ENCODE measurements at places on chromosomes 1 and 21. TPM values are rescaled to one million over a fixed set of nuclear protein-coding genes. Genes with fewer than 3 reads are reported as not detected.

DNA sequence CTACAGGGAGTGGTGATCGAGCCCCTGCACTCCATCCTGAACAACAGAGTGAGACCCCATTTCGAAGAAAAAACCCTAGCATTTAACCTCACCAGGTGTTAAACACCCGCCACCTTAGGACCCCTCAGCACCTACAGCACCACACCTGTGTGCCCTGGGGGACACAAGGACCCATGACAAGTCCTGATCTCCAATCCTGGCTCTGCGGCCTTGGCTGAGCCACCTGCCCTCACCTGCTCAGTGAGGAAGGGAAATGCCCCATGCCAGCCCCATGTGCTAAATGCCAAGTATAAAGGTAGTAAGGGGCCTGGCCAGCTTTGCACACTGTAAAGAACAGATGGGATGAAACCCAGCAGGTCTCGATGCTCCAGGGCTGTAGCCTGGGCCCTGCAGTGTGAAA is 11.1 kb downstream of the MRTO4 start:
- no peak for DNase-seq

Gene SOAT1
- 28.7 TPM for total RNA-seq

GRCh38 chr1:24186711-24186992 is 437 bp downstream of the IFNLR1 start:
- no peak for DNase-seq

DNA sequence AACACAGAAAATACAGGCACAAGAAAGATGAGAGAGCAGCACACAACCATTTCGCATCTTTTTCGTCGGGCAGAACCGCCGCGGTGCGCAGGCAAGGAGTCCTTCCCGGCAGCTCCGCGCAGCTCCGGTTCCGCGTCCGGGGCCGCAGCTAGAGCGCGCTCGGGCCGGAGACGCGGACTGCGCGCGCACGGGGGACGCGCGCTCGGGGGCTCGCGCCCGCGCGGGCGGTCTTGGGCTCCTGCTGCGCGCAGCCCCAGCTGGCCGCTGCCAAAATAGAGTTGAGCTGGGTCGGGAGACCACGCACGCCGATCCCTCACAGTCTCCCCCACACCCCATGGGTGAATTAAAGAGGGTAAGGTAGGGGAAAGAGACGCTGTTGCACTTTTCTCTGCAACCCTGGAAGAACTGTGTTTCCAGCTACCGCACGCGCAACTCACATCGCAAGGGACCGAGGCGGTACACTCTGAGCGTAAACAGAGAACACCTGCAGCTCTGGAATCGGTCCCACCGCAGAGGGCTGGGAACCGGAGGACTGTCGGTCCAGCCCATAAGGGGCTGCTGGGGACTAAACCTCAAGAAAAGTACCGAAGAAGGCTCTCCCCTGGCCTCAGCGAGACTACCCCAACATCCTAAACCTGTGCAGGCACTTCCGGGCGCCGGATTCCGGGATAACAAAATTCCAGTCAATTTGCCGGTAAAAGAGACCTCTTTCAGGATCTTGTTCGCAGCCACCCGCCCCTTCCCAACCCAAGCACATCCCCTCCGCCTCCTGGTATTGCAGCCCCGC is 1.7 kb downstream of the NR5A2 start:
- peak; percentile 75 for DNase-seq

Gene PTPN22
- total RNA-seq = not detected

GRCh38 chr1:209674957-209675564 is at the start of gene G0S2:
G0S2 (plus strand) TSS chr1:209675412; CDS start chr1:209675685, 273 bp downstream.
- DNase-seq = peak; percentile 48

Gene KLF17
- total RNA-seq = not detected

Gene RNF2
- 72.0 TPM for total RNA-seq

Gene HHIPL2
- not detected for total RNA-seq

Gene ZNF648
- total RNA-seq = not detected

- DNase-seq = peak; percentile 28
These were observed 2.6 kb downstream of the HFM1 start for GRCh38 chr1:91402023-91402422.

GRCh38 chr1:172498857-172499256 is 34.1 kb upstream of the SUCO start:
- DNase-seq = no peak

Gene ADCY10
- not detected for total RNA-seq

- DNase-seq = no peak
These were observed 37.9 kb downstream of the RAB3B start for GRCh38 chr1:51952638-51953037.

DNA sequence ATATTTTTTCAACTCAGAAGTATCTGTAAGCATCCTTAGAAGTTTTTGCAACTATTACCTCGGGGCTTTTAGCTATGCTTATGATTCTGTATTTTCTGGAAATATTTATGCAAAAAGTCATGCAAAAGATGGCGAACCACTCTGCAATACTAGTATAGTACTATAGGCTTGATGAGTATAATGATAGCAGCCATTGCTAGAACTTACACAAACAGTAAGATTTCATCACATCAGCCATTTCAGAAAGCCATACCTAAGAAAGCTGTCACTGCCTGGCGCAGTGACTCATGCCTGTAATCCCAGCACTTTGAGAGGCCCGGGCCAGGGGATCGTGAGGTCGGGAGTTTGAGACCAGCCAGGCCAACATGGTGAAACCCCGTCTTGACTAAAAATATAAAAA is 227.1 kb downstream of the LRRC7 start:
- no peak for DNase-seq

GRCh38 chr1:182599339-182599738 is 4.8 kb downstream of the RGS16 start:
- no peak for DNase-seq

- no peak for DNase-seq
These were observed 47.6 kb upstream of the CD34 start for GRCh38 chr1:207958376-207959139.

- no peak for DNase-seq
These were observed 130.7 kb downstream of the GIPC2 start for GRCh38 chr1:78176448-78176847.

- no peak for DNase-seq
These were observed 10.0 kb downstream of the MAP3K21 start for GRCh38 chr1:233337505-233337904.

DNA sequence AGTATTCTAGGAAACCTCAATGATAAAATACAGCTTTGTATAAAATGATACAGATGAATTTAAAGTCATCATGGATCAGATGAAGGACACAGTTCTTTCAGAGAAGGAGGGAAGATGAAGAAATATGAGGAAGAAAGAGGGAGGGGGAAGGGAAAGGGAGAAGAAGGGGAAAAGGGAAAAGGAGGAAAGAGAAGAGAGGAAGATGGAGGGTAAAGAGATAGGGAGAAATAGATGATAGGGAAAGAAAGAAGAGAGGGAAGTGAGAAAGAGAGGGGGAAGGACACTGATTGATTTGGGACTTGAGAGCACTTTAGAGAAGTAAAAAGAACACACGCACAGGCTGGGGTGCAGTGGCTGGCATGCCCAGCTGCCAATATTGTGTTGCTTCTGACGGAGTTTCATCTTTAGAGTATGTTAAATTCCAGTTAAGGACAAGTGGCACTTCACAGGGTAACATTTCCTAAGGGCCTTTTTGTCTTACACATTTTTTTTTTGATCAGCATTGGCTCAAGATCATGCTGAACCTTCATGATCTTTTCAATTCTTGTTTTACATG is 235.9 kb upstream of the DMRTA2 start:
- DNase-seq = no peak

Gene IGSF9
- not detected for total RNA-seq

DNA sequence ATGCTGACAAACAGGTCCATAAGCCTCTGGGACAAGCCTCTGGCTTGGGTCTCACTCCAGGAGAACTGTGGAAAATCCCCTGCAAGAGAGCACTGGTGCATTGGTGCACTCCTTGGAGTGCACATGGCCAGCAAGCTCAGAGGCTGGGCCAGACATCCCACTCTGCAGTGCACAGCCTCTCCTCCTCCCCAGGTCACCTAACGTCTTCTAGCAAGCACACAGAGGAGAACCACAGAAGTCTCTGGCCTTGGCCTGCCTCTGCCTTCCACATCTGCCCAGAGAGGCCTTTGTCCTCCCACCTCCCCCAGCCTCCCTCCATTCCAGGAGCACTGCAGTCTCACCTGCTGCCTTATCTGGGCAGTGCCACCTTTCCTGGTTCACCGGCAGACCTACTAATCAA is 4.2 kb downstream of the PGLYRP3 start:
- no peak for DNase-seq

Gene ARMH1
- not detected for total RNA-seq

DNA sequence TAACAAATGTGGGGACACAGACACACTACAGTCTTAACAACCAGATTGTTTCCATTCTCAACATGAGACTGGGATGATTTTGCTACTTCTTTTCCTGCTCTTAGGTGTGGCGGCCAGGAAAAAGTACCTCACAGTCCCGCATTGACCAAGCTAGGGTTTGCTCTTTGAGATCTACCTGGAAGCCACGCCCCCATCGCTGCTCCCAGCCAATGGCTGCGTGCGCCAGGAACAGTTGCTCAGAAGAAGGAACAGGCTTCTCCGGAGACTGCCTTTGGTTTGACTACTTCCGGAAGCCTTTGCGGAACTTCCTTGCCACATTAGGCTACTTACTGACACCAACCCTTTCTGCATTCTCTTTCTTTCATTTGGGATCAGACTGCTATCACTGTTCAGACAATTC is 44.2 kb upstream of the PLD5 start:
- DNase-seq = no peak

DNA sequence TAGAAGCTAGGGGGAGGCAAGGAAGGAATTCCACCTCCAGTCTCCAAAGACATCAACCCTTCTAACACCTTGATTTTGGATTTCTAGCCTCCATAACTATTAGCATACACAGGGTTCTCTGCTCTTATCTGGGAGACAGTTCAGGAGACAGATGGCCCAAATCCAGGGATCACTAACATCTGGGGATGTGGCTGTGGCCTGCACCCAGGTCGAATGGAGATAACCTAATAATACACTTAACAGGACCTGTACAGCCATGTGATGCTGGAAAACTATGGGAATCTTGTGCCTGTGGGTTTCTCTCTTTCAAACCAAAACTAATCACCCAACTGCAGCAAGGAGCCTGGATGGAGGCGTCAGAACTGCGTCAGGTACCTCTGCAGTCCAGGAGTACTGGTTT is 47.6 kb downstream of the KIAA0319L start:
- DNase-seq = no peak

Gene MYOC
- not detected for total RNA-seq
